PC-9 (cell line): ENCODE measurements at places on chromosomes 4 and X. TPM values are rescaled to one million over a fixed set of nuclear protein-coding genes. Genes with fewer than 3 reads are reported as not detected.

NPY5R gene
- not detected in 2 replicates for total RNA-seq

CLDN34 gene
- not detected in 2 replicates for total RNA-seq

CC2D2A gene
- 6.9 and 7.0 TPM in 2 replicates for total RNA-seq

TRIM75 gene
- total RNA-seq: not detected in 2 replicates

LAP3 gene
- 43.9 and 45.0 TPM in 2 replicates for total RNA-seq

FAM50A gene
- total RNA-seq: 82.1 and 89.4 TPM in 2 replicates

CPEB2 gene
- total RNA-seq: 9.3 and 9.4 TPM in 2 replicates

TEC gene
- 6.2 and 6.6 TPM in 2 replicates for total RNA-seq
